ENCODE measurements at places on chromosomes 16 and 17.

- no peak for DNase-seq
These were observed 68.5 kb upstream of the PLCG2 start for GRCh38 chr16:81710596-81710995.

DNA sequence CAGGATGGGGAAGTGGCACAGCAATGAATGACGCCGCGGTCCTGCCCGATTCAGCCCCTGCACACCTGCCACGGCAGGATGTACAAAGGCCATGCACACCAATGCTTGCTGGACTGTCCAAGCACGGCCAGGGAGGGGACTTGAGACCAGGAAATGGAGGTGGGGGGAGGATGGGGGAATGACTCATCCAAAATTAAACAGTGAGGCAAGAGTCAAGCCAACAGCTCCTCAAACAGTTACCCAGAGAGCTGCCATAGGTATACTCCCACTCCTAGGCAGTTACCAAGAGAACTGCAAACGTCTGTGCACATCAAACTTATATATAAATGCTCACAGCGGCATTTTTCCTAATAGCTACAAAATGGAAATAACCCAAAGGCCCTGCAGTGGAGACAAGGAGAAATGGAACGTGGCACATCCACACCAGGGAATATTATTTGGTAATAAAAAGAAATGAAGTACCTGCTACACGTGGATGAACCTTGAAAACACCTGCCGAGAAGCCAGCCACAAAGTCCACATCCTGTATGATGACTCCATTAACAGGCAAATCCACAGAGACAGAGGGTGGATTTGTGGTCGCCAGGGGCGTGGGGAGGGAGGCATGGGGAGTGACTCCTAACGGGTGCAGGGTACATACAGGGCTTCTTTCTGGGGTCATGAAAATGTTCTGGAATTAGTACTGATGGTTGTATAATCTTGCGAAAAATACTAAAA is 54.1 kb downstream of the VAC14 start:
- DNase-seq, result peak; percentile 45

DNA sequence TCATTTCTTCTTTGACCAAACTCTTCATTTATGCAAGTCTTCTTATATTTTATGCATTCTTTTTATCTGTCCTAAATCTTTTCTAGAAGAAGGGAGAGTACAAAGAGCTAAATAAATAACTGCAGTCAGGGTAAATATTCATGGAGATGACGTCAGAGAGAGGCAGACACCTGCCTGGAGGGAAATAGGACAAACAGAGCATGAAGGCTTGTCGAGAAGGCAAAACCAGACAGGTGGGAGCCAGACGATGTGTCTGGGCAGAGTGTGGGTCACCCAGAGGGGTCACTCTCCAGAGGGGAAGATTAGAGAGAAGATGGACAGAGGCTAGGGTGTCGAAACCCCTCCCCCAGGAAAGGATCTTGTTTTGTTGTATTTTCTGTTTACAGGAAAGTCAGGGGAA is 78.3 kb upstream of the RPL38 start:
- DNase-seq, result no peak

DNA sequence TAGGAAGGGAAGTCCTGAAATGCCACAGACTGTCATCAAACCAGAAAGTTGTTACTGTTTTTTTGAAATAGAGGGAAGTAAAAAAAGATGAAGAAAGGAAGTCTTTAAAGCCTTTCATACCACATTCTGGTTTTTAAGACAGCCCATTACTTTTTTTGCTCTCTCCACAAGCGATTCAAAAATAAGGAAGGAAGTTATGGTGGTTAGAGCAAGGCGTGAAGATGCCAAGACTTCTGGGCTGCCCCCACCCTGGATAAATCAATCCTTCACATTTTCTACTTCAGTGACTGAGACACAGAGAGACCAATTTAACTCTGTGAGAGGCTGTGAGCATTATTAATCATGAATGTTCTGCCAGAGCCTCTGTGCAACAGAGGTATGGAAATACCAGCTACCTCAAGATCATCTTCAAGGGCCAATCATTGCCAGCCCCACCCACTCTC is 82.3 kb upstream of the BCAR1 start:
- no peak for DNase-seq

DNA sequence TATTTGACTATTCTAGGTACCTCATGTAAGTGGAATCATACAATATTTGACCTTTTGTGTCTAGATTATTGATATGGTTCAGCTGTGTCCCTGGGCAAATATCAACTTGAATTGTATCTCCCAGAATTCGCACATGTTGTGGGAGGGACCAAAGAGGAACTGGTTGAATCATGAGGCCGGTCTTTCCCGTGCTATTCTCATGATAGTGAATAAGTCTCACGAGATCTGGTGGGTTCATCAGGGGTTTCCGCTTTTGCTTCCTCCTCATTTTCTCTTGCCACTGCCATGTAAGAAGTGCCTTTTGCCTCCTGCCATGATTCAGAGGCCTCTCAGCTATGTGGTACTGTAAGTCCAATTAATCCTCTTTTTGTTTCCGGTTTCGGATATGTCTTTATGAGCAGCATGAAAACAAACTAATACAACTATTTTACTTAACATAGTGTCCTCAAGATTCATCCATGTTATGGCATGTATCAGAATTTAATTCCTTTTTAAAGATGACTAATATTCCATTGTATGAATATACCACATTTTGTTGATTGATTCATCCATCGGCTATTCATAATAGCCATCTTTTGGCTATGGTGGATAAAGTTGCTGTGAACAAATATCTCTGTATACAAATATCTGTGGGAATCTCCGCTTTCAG is 129.1 kb downstream of the FTO start:
- no peak for DNase-seq

- DNase-seq, result peak; percentile 80
These were observed at the start of gene MC1R for GRCh38 chr16:89918453-89919347. Gene MC1R, plus strand, starts transcription at chr16:89918862. Its CDS starts 397 bp downstream, at chr16:89919259.

DNA sequence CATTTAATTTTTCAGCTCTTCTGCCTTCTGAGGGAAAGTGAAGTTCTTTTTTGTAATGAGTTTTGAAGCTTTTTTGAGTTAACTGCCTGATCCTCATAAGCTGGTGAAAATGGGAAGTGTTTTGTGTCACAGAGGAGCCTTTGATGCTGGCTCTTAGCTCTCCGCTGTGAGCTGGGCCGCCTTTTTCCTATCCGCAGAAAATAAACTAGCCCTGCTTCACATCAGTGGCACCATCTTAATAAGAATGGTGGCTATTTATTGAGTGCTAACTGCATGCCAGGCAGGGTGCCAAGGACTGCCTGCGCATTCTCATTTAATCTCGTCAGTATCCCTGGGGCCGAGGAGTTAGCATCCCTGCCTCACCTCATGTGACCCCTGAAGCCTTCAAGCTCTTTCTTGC is 309.0 kb downstream of the CPPED1 start:
- peak; percentile 5 for DNase-seq

GRCh38 chr17:72380737-72381136 is 259.9 kb downstream of the SOX9 start:
- DNase-seq, result no peak

DNA sequence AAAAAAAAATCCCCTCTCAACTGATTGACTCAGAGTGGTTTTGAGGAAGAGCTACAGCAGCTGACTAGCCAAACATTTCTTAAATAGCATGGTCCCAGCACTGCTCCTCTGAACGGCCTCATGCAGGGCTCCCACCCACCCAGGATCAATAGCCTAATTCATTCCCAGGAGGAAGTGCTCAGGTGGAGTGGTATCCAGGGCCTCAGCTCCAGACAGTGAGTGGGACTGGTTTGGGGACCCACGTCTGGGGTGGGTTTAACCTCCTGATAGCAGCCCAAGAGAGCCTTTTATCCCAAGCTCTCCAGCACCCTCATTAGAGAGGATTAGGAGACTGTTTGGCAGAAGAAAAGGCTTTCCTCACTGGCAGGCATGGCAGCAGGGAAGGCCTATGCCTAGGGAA is 68.5 kb upstream of the CDH5 start:
- no peak for DNase-seq

Measured in foreskin melanocyte (primary cell).